Spinal cord (tissue), 10 donors: ENCODE measurements at places on chromosomes 3 and 15.

- no peak for DNase-seq
These were observed 136.3 kb upstream of the PRR20G start for GRCh38 chr3:127423856-127424765.

GRCh38 chr3:39937874-39938273, 128.5 kb downstream of the MYRIP start:
- no peak for DNase-seq

DNA sequence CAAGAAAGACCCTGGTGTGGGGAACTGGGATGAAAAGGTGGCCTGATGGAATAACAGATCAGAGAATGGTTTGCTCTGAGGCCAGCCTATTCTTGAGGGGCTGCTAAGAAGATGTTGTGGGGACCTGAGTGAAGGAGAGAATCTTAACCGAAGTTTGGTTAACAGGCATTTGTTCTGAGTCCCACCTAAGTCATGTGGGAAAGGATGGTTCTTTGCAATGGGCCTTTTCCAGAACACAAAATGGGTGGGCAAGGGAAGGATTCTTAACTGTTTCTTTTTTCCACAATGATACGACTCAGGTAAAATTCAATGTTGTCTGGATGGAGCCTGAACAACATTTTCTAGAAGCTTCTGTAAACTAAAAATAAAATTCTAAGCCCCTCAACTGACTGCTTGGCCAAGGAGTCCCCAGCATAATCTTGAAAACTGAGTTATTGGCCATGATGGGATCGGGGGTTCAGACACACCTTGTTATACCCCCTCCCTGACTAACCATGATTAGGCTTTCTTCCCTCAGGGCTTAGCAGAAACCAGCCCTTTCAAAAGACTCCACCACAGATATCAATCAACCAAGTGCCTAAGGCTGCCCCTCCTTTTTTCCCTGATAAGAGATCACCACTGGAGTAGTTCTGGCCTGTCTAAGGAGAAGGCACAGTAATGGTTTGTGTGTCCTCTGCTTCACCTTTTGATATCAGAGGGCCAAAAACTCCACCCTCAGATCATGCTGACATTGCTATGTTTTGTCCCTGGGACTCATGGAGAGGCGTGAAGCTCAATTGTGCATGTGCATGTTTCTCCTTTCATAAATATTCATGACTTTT, 30.1 kb downstream of the SCN11A start:
- no peak for DNase-seq

- no peak for DNase-seq
These were observed 85.7 kb downstream of the TRIM42 start for GRCh38 chr3:140763532-140763931.

DNA sequence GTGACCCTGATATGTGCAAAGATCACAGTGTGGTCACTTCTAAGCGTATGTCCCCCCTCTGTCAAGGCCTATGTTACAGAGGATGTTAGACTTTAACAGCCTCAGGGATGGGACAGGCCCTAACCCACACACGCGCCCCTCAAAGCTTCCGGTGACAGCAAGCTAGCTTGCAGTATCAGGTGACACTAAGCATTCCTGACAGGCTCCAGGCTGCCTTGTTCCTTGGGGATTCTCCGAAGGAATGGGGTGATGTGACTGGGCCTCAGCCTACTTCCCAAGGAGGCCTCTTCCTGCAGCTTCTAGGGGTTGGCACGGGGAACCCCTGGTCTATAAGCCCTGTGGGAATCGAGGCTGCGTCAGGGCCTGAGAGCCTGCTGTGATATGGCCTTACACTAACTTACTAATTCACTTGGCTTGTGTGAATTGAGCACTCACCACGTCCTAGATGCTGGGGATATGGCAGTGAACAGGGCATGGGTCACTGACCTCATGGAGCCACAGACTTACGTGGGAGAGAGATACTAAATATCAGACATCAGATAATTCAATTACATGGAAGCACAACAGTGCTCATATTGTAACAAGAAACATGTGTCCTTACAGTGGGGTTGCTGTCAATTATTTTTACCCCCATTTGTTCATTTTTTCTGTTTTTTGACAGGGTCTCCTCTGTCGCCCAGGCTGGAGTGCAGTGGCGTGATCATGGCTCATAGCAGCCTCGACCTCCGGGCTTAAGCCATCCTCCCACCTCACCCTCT, 11.4 kb upstream of the SPTBN5 start:
- DNase-seq = no peak

GRCh38 chr3:67305922-67306321, 307.8 kb downstream of the KBTBD8 start:
- DNase-seq = no peak

DNA sequence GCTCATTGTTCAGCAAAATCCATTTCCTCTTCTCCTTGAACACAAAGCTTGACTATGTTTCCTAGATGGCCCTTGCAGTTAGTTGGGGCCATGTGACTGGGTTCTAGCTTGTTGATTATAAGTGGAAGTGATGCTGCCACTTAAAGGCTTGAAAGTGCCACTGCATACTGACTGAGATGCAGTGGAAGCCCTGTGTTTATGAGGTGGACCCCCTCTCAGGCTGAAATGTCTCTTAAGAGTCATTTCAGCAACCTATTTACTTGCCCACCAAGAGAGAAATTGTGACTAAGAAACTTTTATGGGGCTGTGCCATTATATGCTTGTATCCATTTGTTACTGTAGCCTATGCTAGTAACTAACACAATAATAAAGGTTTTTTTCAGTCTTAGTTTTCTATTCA, 8.4 kb upstream of the ANP32A start:
- DNase-seq = no peak

GRCh38 chr3:51620543-51620942, 50.5 kb upstream of the TEX264 start:
- no peak for DNase-seq

GRCh38 chr3:65642883-65643282, 395.8 kb downstream of the MAGI1 start:
- DNase-seq = no peak

DNA sequence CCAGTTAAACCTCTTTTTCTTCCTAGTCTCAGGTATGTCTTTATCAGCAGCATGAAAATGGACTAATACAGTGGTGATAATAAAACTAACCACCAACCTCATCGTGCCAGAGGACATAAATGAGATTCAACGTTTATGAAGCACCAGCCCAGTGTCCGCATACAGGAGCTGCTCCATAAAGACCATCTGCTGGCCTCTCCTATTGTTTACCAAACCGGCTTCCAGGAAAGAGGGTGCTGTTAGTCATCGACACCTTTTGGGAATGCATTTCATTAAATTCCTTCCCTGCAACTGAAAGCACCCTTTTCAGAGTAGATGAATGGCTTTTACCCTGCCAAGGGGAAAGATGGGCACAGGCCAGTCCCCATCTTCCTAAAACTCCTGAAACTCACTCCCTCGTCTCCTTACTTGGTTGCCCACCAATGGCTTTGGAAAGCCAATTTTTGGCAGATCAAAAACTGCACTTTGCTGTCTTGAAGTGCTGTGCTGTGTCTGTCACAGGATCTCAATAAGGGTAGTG, 122.1 kb downstream of the AQP9 start:
- no peak for DNase-seq

GRCh38 chr3:141011997-141012262, 39.2 kb upstream of the SPSB4 start:
- no peak for DNase-seq

- DNase-seq = no peak
These were observed 95.1 kb upstream of the ZBED2 start for GRCh38 chr3:111690242-111690641.

DNA sequence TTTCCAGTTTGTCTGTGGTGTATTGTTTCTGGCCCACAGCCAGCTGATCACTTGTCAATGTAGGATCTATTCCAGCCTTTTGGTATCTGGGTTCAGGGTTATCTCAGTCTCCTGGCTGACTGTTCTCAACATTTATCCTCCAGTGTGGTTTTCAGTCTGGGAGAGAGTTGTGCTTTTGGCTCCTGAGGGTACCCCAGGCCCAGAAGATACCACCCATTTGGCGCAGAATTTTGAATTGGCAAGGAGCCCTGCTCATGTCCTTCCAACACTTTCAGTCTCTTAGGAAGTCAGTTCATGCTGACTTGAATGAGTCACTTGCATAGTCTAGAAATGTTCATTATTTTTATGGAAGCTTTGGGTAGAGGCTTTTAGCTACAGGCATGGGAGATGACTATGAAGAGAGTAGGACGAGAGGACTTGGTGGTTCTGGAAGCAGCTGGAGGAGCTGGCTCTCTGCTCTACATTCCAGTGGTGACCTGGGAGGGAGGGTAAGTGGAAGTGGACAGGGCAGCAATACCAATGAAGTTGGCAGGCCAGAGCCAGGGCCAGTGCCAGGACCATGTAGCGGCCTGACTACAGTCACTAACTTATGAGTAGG, 7.2 kb downstream of the POLR2H start:
- DNase-seq = no peak

DNA sequence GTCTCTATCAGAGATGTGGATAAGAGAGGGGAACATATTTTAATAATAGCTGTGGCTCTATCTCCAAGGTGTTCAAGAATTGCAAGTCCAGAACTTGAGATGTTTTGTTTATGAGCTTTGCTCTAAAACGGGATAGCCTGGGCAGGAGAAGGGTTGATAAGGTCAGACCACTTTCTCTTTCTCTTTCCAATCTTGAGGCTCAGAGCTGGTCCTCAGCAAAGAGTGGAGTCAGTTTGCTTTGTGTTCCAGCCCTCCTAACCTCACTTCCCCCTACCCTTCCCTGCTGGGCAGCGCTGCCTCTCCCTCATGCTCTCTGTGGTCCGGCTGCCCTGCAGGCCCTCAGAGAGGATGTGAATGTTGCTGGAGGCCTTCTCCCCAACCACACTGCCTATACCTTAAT, 13.8 kb downstream of the KLHL6 start:
- DNase-seq = no peak

GRCh38 chr3:108108416-108108815, 17.6 kb upstream of the CD47 start:
- no peak for DNase-seq

- DNase-seq = no peak
These were observed 9.9 kb downstream of the ALDH1A3 start for GRCh38 chr15:100889385-100890050.

GRCh38 chr3:101259485-101260341, 60.7 kb downstream of the IMPG2 start:
- DNase-seq = no peak

GRCh38 chr3:128182656-128183055, 29.4 kb downstream of the EEFSEC start:
- DNase-seq = no peak

DNA sequence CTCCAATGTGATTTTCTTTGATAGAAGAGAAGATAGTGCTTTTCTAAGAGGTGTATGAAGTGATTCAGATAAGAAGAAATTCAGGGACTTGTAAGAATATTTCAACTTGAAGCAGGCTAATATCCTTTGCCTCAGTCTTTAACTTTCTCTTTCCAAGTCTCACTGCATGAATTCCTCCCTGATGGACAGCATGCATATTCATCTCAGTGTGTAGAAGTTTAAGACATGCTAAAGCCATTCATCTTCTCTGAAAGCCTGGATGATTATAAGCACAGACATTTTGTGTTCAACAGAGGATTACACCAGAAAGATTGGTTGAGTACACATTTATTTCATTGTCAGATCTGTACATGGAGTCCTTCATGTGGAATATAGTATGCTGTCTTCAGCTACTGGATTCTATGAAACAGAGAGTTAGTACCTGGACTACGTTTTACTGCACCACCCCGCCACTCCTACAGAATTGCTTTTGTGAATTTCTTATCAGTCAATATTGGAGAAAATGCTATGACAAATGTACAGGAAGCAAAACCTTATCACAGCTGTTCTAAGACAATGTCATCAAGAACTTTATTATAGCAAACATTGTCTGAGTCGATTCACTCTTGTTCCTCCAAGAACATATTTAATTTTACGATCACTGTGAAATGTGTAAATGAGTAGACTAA, 1346.1 kb downstream of the OTOL1 start:
- no peak for DNase-seq

DNA sequence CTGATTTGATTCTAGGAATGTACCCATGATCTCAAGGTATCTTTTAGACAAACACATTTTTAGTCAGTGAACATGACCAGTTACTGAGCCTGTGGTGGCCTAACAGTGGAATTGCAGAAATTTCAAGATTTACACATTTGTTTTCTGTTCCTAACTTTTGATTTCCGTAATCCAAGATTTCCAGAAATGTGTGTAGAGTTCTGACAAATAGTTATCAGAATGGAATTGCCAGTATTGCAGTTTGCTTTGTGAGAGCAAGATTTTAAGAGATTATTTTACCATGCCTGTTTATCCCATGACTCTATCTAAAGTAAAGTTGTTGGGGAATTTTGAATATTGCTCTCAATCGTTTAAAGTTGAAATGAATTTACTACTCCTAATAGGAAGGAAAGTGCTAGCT, 11.7 kb upstream of the UTS2B start:
- DNase-seq = no peak

- DNase-seq = no peak
These were observed 17.7 kb upstream of the CADPS start for GRCh38 chr3:62892951-62893350.

DNA sequence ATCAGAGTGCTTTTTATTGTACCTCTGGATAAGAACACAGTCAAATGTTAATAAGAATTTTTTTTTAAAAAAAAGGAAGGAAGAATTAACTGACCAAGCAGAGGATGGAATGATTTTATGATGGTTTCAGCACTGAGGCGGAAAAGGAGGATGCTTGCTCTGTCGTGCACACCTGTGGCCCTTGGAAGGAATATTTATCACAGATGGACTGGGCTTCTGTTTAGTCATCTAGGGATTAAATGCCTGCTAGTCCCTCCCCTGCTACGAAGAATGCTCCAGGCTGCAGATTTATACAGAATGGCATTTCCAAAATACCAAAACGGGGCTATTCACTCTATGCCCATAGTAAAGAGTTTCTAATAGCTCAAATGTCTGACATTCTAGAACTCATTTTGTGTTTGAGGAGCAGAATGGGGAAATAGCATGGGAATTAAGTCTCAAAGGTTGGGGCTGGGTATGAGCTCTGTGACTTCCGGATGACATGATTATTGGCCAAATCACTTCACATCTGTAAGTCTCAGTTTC, 92.8 kb upstream of the BCL6 start:
- no peak for DNase-seq

- no peak for DNase-seq
These were observed 99.1 kb downstream of the VGLL4 start for GRCh38 chr3:11544412-11545181.

DNA sequence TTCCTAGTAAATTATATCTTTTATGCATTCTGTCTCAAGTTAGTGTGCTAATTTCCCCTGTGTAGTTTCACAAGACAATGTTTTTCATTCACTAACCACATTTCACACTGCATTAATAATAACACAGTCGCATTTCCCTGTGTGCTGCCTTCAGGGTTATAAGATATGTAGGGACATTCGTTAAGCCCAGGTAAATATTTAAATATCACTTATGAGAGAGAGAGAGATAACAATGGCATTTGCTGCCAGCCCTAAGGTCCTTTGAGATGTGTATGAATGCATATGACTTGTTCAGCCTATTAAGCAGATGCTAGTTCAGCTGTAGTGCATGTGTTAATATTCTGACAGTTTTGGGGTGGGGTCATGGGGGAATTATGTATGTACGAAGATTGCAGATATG, 876.7 kb downstream of the NAALADL2 start:
- no peak for DNase-seq

GRCh38 chr3:170179432-170179831, 2.1 kb downstream of the PHC3 start:
- DNase-seq = no peak

GRCh38 chr3:141981084-141981483, 104.6 kb downstream of the ATP1B3 start:
- no peak for DNase-seq

GRCh38 chr3:185813691-185814215, 11.1 kb downstream of the IGF2BP2 start:
- no peak for DNase-seq

- no peak for DNase-seq
These were observed 50.1 kb downstream of the NR1I2 start for GRCh38 chr3:119831941-119832371.

- DNase-seq = no peak
These were observed 2.1 kb downstream of the TNFAIP8L3 start for GRCh38 chr15:51092480-51093040.
